ENCODE measurements at places on chromosomes 2 and 18. TPM values are rescaled to one million over a fixed set of nuclear protein-coding genes. Genes with fewer than 3 reads are reported as not detected.

Gene RAPGEF4
- polyA plus RNA-seq = 4.3 TPM

Gene KIAA2012
- polyA plus RNA-seq = 0.05 TPM

Gene TEX44
- polyA plus RNA-seq = not detected

Gene RIT2
- 0.65 TPM for polyA plus RNA-seq

Gene MREG
- polyA plus RNA-seq = 0.89 TPM

Gene EGR4
- polyA plus RNA-seq = 0.05 TPM
